ENCODE measurements at places on chromosomes 2 and 18.
A peak's percentile ranks its signal among the peaks of the same experiment; 100 is the strongest.

DNA sequence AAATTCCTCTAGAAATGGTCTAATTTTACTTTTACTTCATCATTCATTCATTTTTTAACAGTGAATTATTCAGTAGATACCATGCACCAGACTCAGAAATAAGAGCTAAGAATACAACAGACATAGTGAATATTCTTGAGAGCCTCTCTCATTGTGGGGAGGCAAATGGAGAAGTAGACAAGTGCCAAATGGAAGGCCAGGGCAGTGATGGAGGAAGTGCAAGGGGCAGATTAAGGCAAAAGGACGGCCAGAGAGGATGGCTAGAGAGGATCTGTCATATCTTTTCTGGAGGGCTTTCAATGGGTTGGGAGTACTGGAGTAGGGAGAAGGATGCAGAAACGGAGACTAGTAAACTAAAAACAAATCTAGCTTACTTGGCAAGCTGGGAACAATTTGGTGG, 19.0 kb upstream of the RMDN2 start:
- DNase-seq, result no peak

GRCh38 chr2:31202833-31203232, 14.5 kb downstream of the CAPN14 start:
- no peak for DNase-seq

- no peak for DNase-seq
Observed at GRCh38 chr18:42045346-42045745, 90.3 kb downstream of the PIK3C3 start.

GRCh38 chr2:170862286-170862902, 45.7 kb downstream of the GAD1 start:
- DNase-seq, result no peak

- DNase-seq, result no peak
Observed at GRCh38 chr18:70455731-70456130, 166.9 kb downstream of the SOCS6 start.

DNA sequence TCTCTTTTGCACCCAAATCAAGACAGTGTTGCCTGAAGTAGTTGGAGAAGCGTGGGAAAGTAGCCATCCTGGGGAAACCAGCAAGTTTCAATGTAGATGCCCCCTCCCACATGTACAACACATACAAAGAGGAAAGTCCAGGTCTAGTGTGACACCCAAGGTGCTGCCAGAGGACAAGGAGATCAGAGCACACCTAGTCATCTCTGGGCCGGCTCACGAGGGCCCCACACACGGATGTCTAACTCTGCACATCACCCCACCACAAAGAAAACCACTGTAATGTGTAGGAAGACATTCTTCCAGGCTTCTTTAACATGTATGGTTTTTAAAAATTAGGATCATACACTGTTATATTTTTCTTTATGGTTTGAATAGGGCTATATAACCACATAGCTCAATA, 21.6 kb downstream of the PARD6G start:
- no peak for DNase-seq

DNA sequence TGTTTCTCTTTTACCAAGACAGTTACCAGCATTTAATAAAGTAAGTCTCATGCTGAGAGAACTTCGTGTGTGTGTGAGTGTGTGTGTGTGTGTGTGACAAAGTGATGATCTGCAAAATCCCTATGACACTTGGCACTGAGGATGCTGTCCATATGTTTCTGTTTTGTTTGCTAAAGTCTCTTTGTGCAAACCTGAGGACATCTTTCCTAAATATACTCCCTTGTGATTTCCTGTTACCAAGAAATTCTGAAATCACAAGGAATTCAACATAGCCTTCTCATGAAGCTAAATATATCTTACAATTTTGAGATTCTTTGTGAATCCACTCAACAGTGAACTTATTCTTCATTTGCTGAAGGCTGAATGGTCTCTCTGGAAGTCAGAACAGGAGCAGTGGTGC, 1359.7 kb upstream of the NRXN1 start:
- DNase-seq, result no peak

DNA sequence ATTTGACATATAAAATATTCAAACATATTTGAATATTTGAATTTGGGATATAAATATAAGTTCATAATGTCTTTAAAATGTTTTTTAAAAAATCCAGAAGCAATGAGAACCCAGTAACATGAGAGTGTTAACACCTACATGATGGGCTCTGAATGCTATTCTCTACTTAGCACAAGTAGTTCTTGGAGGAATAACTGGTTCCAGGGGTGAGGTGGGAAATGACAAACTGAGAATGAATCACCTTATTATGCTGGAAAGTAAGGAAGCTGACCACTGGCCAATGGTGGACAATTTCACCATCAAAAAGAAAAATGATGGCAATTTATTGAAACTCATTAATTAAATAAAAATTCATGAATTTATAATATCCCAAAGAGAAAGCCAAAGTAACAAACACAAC, 79.6 kb upstream of the NABP1 start:
- no peak for DNase-seq

GRCh38 chr2:138708682-138709241, 71.4 kb downstream of the NXPH2 start:
- DNase-seq, result no peak

DNA sequence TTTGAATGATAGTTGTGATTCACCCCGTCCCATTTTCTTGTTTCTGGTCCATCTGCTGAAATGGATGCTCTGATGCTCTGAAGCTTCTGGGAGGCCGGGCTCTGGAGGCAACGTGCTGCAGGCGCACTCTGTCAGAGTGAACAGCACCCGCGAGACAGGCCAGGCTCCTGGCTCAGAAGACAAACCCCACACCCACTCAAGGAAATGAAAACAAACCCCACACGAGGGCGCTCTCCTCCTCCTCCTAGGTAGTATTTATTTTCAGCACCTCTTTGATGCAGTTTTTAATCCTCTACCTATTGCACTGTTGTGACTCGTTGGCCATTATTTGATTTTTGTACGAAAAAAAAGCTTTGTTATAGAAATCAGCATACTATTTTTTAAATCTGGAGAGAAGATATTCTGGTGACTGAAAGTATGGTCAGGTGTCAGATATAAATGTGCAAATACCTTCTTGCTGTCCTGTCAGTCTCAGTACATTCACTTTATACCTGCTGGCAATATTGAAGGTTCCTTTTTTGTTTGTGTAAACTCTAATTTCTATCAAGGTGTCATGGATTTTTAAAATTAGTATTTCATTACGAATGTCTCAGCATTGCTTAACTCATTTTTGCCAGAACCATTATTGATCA, 10.3 kb upstream of the CHST10 start:
- DNase-seq, result peak; percentile 32

DNA sequence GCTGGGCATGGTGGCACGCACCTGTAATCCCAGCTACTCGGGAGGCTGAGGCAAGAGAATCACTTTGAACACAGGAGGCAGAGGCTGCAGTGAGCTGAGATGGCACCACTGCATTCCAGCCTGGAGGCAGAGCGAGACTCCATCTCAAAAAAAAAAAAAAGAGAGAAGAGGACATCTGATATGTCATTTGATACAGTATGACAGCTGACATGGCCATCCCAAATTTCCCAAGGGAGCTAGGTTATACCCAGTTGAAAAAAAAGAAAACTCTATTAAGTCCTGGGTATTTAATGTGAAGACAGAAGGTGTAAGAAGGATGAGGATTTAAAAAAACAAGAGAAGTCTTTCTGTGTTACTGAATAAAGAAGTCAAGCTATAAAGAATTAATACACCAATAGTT, 23.3 kb downstream of the CLASP1 start:
- DNase-seq, result no peak

- no peak for DNase-seq
Observed at GRCh38 chr18:23693846-23694245, 4.6 kb downstream of the LAMA3 start.

DNA sequence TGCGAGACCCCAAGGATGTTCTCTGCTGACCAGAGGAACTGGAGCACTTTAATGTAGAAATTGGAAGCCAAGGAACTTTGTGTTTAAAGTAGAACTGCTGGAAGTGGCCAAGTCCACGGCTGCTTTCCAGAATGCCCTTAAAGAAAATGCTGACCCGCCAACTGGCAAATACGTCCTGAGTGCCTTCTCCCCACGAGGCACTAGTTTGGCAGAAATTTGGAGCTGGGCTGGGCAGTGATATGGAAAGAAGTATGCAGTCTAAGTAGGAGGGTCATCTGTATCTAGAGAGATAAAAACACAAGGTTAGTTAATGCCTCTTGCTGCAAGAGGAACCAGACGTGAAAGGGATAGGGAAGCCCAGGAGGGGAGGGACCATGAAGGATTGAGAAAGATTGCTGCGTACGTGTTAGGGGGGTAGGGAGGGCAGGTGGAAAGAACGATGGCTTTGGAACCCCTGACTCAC, 59.3 kb upstream of the RFX8 start:
- DNase-seq, result no peak

DNA sequence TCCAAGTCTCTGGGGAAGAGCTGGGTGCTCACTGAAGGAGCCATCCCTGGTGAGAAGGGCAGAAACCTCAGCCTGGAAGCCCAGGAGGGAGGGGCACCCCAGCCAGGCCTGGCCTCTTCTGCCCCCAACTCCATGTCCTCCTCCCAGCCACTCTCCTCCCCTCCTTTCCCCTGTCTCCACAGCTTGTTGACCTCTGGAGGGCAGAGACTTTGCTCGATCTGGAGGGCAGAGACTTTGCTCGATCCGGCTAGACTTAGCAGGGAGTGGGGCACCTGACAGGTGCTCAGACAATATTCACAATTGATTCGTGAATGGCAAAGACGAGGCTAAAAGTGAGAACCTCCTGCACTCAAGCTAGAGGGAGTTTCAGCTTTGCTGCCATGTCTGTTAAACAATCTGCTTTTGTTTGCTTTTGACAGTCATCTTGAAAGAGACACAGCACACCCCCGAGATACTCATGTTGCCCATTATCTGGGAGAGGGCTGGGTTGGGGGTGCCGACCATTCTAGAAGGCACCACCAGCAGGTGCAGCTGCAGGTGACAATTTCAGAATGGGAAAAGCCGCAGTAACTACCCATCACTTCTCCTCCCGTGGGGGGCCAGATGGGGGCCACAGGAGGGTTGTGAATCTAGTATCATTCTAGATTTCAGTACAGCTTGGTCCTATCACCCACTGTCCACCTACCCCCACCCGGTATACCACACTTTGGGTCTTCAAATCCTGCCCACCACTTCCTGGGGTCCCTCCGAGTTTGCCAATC, 54.8 kb downstream of the DNMT3A start:
- no peak for DNase-seq

- no peak for DNase-seq
Observed at GRCh38 chr2:205352593-205352992, 329.7 kb upstream of the NRP2 start.

DNA sequence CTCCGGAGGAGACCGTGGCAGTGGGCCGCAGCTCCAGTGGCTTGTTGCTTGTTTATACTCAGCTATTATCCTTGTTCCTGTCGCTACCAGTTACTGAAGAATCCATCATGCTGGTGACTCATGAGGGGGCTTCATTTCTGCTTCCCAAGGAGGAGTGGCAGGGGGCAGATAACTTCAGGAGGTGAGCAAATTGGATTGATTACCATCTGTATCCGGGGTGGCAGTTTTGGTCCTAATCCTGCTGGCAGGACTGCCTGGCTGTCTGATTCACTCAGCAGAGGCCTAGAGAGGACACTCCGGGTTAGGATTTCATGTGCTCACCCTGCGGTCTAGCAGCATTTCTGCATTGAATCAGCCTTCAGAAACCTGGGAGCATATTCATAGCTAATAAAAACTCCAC, 230.0 kb downstream of the ACTR3 start:
- DNase-seq, result no peak

- no peak for DNase-seq
Observed at GRCh38 chr2:219406861-219407230, 11.3 kb upstream of the DES start.

DNA sequence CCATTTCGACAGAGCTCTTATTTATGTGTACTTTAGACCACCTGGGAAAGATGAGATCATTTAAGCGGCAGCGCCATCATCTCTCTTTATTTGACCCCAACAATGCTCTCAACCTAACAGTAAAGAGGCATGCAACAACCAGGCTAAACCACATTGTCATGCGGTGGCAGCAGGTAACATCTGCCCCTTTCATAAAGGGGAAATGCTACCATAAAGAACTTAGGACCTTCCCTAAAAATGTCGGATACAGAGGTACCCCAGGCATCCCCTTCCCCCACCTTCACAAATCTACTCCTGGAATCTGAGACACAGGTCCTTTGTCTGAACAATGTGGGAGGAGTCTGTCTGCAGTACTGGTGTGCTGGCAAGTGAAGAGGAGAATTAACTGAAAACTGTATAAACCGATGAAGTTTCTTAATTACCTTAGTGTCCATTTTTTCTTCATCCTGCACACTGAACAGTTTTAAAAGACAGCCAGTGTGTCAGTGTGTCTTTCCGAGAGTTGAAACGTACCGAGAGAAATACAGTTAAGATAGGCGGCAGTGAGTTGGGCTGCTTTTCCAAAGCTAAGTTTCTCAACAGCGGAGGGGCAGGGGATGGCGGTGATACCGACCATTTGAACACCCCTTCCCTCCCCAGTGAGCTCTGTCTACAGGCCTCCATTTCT, 1.9 kb downstream of the MEX3C start:
- no peak for DNase-seq

DNA sequence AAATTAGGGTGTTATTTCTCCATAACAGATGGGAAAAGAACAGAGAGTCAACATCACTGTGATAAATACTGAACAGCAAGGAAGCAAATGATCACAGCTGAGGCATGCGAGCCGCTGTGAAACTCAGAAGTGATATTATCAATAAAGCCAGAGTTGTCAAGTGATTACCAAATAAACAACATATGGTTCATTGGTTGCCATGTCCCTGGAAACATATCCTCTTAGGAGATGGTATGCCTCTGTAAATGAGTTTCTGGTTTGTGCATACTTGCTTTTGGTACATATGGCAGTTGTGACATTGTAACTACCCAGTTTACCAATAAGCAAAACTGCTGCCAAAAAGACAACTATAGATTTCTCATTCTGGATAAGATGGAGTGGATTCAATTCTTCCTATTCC, 23.8 kb downstream of the RAPGEF4 start:
- DNase-seq, result no peak

- no peak for DNase-seq
Observed at GRCh38 chr2:9403924-9404323, 19.4 kb downstream of the ITGB1BP1 start.

DNA sequence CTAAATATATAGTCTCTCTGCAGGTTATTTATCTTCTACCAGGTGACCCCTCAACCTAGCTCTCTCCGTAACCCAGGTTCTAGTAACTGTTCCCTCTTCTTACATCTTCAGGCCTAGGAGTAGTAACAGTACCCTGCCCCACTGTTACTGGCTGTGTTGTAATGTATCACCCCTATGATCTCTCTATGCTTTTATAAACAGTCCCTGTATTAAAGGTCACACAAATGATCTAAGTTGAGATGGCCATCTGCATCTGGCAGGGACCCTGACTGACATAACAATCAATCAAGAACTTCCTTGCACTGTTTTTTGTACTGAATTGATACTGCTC, 219.7 kb upstream of the STK17B start:
- no peak for DNase-seq

- DNase-seq, result no peak
Observed at GRCh38 chr2:38263293-38263692, 113.8 kb downstream of the ATL2 start.

Data from stimulated activated CD8-positive, alpha-beta memory T cell treated with anti-CD3 and anti-CD28 coated beads, Interleukin-15, amount 100 ng/mL, for 48 hours (primary cell).